Aorta (tissue), 5 donors: ENCODE measurements at places on chromosomes 3 and 15. TPM values are rescaled to one million over a fixed set of nuclear protein-coding genes. Genes with fewer than 3 reads are reported as not detected.
A peak's percentile ranks its signal among the peaks of the same experiment; 100 is the strongest.

DPPA2 gene
- total RNA-seq, result not detected

DNA sequence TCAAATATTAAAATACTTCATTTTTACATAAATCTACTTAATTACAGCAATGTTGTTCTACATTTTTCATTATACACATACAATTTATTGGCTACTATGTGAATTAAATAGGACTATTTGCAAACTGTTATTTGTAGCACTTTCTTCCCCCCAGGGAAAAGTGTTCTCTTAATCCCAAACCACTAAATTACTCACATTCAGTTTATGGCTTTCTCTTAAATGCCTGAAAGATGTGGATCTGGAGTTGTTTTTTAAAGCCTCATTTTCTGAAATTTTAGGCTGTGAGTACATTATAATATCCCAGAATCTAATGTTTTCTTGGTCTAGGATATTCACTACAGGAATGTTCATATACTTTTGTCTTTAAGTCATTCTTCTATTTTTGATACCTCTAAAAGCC, 32.7 kb downstream of the PRTG start:
- no peak for DNase-seq

- no peak for DNase-seq
These were observed 17.3 kb downstream of the KPNA1 start for GRCh38 chr3:122497425-122497824.

DNA sequence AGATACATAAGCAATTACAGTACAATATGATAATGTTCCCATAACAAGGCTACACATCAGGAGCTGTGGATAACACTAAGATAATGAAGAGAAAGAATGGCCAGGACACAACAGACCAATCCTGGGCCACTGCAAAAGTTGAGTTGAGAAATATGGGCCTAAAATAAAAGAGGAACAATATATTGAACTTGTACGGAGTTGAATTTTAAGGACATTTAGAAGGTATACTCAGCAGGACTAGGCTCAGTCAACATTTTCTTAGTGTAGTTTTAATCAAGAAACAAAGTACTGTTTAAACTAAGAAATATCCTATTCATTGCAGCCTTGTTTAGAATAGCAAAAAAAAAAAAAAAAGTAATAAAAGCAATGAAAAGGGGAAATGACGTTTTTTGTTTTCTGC, 24.3 kb downstream of the HERC1 start:
- no peak for DNase-seq

- DNase-seq, result no peak
These were observed 8.0 kb upstream of the RAD54L2 start for GRCh38 chr3:51530485-51530884.

CSPG5 gene
- total RNA-seq, result 0.81 TPM

- peak; percentile 37 for DNase-seq
These were observed 35.5 kb downstream of the ESYT3 start for GRCh38 chr3:138469874-138470273.

GRCh38 chr3:146605106-146605505, at the start of gene PLSCR5:
Gene PLSCR5 (minus strand): TSS chr3:146605346. CDS start chr3:146605212, 134 bp downstream.
- no peak for DNase-seq

DNA sequence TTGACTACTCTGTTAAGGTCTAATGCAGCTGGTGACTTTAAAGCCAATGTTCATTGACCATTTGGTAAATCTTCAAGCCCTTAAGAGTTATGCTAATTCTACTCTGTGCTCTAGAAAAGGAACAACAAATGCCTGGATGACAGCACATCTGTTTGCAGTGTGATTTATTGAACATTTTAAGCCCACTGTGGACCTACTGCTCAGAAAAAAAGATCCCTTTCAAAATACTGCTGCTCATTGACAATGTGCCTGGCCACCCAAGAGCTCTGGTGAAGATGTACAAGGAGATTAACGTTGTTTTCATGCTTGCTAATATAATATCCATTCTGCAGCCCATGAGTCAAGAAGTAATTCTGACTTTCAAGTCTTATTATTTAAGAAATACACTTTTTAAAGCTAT, 110.8 kb downstream of the TBC1D5 start:
- DNase-seq, result no peak

DNA sequence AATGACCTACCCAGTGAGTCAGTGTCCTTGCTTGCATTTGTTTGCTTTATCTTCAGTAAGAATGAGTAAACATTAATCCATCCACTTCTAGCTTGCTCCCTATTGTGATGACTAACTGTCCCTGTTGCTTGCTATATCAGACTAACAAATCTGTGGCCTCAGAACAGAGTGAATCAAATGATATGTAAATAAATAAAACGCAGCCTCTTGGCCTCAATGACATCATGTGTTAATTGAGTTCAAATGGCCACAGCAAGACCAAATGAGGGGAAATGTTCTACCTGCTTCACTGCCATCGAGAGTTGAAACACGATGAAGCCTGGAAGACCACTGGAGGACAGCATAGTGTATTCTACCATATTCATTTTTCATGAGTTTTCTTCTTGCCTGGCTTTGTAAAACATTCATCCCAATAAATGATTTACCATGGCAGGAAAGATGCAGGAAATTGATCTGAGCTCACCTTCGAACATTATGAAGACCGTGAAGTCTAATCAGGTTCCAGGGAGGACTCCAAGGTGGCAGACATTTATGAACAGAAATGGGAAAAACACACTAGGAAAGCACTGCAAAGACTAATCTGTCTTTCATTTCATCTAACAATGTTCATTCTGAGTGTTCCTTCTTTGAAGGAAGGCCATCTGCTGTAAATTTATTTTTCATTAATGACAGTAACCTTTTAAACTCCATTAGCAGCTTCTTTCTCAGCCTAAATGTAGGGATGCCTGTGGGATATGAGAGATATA, 1144.5 kb downstream of the TUSC7 start:
- no peak for DNase-seq

DNA sequence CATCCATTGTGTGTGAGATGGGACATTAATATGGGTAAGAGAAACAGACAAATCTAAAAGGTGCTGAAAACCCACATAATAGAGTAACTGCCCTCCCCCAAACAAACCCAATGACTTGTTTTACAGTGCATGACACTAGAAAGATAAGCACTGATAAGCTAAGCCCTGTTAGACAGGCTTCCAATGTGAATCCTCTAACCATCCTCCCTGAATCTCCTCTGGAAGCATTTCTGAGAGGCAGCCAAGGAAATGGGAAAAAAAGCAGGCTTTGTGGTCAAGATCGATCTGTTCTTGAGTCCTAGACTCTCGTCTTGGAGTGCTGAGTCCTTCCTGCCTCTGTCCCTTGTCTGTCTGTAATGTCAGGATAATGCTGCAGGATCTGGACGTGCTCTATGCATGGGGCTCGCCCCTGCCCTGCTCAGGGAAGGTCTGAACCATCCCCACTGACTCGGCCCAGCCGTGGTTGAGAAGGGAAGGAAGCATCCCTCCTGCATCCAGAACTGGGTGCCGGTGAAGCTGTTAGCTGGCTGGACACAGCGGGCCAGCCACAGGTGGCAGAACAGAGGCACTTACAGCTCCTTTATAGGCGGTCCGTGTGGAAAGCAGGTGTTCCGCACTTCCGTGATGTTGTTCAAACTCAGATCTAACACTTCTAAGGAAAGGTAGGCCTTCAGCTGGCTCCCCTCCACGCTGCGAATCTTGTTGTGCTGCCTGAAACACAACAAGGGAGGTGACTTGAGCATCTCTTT, 84.1 kb downstream of the LRIG1 start:
- DNase-seq, result no peak

- no peak for DNase-seq
These were observed 100.3 kb downstream of the ZIC1 start for GRCh38 chr3:147509448-147509847.

DNA sequence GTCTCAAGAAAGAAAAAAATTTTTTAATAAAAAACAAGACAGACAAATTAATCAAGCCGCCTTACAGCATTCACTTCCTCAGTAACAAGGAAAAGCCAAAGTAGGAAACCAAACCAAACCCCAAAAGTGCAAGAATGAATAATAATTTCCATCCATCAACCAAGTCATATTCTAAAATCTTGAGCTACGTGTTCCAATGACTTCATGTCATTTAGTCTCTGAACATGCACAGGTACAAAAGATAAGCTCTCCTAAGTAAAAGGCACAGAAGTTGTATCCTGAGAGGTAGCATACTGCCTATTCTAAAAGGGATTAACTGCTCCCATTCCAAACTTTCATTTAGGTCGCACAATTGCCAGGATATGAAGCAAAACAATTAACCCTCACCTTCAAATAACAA, 29.7 kb downstream of the SLC4A7 start:
- no peak for DNase-seq
